ENCODE measurements at places on chromosomes 4 and X.

DNA sequence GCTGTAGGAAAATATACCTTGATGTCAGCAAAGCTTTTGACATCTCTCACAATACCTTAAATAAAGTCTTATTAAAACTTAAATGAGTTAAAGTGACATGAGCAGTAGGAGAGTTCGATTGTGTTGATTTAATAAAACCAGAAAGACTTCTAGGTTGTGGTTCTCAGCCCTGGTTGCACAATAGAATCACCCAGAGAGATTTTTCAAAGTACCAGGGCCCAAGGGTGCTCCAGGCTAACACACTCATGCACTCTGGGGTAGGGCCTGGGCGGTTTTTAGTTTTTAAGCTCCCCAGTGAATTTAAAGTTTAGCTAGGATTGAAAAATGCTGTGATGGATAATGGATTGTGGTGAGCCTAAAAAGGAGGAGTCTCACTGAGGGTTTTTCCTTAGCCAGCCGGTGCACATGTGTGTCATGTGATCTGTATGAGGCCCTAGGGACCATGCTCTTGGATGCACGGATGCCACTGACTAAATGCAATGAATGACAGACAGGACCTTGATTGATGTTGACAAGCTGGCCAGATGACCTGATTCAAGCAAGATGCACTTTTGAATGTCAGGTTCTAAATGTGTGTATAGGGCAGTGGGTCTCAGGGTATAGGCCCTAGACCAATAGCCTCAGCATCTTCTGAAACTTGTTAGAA, 185.0 kb downstream of the PTTG2 start:
- no peak for DNase-seq

DNA sequence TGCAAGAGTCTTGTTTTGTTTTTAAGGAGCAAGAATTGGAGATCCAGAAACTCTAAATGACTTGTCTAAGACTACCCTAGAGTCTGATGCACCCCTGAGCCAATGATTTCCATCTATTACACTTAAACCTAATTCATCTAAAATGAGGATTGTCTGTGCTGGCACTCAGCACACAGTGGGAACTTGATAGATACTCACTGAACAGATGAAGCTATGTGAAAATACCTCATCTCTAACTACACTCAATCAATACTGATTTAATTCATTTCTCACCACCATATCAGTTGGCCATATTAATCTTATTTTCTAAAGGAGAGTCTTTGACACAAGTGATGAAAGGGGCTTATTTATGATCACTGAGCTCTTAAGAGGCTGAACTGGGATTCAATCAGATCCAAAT, 262.1 kb downstream of the HS3ST1 start:
- DNase-seq = no peak

GRCh38 chr4:66357316-66357715, 687.0 kb upstream of the EPHA5 start:
- no peak for DNase-seq

GRCh38 chr4:172207886-172208285, 394.7 kb downstream of the GALNTL6 start:
- no peak for DNase-seq

GRCh38 chrX:49155243-49155899, 7.2 kb upstream of the MAGIX start:
- peak; percentile 13 for DNase-seq

DNA sequence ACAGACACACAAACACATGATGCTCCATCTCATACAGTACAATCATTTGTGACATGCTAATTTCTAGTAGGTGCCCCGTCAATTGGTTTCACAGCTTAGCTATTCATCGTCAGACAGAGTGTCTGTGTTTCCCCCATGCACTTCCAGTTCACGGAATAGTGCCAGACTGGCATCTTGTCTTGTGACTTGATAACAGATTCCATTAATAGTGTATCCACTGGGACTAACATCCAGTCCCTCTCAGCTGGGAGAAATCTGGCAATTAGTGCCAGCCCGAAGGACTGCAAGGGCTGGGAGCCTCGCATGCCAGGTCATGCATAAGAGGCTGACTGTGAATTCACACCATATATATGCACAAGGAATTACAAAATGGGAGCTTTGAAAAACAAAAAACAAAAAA, 20.2 kb upstream of the GATB start:
- no peak for DNase-seq

DNA sequence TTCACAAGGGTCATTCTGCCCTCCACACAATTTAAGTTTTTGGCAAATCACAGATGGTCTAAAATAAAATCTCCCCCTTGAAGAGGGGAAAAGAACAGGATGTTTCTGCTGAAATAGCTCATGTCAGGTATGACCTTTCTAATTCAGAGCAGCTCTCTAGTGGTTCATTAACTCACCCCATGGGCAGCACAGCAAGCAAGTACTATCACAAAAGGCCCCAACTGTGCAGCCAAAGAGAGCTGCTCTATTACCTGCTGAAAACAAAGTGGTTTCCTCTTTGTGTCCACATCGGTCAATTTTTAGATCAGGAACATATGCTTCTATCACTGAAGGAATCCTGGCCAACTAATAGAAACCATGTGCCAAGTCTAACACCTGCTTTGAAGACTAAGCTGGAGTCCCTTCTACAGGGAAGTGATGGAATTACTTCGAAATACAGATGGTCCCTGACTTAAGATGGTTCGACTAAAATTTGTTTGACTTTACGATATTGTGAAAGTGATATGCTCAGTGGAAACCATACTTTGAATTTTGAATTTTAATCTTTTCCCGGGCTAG, 164.3 kb downstream of the ENOX2 start:
- no peak for DNase-seq

DNA sequence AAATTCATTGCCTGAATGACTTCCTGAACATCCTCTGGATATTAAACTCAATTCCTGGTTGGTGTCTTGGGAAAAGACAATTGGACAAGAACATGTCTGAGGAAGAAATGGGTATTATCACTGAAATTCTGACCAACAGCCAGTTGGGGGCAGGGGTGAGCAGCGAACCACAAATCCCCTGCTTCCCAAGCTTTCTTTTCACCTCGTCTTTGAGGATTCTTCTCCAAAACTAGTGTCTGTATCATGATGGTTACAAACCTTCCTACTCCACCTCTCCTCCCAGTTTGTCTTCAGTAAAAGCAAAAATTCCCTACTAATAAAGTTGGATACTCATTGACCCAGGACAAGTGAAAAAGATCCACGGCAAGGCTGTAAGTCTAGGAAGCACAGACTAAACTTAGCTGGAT, 48.3 kb upstream of the WDR1 start:
- DNase-seq = no peak

DNA sequence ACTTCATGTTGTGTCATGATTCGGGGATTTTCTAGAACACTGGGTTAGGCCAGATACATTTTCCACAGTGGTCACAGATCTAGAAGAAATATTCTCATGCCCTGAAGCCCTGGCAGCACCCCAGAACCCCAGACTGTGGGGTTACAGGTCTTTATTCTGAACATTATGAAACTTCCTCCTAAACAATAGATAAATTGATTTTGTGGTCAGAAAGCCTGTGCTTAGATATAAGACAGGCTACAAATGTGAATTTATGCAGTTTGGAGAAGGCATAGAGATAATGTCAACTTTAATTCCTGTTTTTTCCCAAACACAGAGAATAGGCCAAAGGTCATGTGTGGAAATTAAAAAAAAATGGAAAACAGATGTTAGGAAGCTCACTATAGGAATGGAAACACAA, 492.9 kb downstream of the SPRY1 start:
- DNase-seq = no peak

- DNase-seq = no peak
These were observed 53.0 kb downstream of the IL13RA2 start for GRCh38 chrX:114964374-114964773.

- no peak for DNase-seq
These were observed 6.8 kb upstream of the XAGE3 start for GRCh38 chrX:52874661-52875060.

GRCh38 chr4:142567620-142568451, 278.3 kb downstream of the INPP4B start:
- no peak for DNase-seq

GRCh38 chr4:112058433-112058832, 86.8 kb upstream of the FAM241A start:
- no peak for DNase-seq

GRCh38 chr4:11548597-11549082, 119.9 kb upstream of the HS3ST1 start:
- DNase-seq = no peak

DNA sequence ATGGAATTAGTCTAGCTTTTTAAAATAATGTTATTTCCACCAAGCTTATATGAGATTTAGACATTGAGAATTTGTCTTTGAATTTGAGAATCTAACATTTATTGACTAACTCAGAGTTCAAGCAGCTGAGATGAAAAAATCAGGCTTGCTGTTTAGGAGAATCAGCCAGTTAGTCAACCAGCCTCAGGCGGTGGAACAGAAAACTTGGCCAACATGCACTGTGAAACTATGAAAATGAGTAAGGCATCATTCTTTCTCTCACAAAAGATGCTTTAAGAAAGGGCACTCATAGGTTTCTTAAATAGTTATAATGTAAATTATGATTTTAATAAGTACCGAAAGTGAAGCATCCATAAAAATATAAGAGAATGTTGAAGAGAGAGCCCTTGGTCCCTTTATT, 84.2 kb downstream of the NFKB1 start:
- no peak for DNase-seq

DNA sequence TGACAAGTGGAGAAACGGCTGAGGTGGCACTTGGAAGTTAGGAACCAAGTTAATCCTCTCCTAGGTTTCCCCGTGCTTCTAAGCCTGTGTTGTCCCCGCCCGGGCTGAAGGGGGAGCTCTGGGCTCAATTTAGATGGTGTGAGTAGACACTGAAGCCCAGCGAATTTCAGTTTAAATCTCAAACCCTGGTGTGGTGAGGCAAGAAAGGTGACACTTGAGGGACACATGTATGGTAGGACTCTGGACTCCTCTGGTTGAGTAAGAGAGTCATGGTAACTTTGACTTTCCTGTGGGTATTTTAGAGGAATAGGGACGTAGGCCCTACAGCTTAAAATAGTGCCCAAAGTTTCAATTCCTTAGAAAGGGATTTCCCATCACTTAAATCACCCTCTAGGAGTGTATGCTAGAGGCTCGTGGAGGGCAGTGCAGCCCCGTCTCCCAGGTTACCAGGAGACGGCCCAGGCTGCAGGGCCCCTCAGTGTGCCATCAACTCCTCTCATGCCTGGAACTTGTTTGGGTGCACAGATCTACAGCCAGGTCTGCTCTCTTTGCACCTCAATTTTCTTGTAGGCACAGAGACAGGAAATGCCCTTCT, 24.0 kb downstream of the HAND2 start:
- no peak for DNase-seq

DNA sequence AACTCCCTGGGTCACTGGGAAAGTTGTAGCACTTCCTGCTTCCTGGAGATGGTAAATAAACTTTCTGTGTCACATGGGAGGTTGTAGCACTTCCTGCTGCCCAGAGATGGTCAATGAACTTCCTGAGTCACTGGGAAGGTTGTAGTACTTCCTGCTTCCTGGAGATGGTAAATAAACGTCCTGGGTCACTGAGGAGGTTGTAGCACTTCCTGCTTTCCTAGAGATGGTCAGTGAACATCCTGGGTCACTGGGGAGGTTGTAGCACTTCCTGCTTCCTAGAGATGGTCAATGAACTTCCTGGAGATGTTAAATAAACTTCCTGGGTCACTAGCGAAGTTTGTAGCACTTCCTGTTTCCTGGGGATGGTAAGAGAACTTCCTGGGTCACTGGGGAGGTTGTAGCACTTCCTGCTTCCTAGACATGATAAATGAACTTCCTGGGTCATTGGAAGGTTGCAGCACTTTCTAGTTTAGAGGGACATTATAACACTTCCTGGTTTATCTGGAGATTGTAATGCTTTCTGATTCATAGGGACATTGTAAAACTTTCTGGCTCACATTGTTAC, 62.3 kb upstream of the CD99 start:
- peak; percentile 26 for DNase-seq

- DNase-seq = no peak
These were observed 36.8 kb downstream of the FABP2 start for GRCh38 chr4:119284876-119285780.

GRCh38 chr4:174201871-174202270, 81.6 kb downstream of the FBXO8 start:
- DNase-seq = no peak

- DNase-seq = no peak
These were observed 11.2 kb upstream of the KDR start for GRCh38 chr4:55136634-55137033.

GRCh38 chr4:108247387-108248049, 78.8 kb upstream of the LEF1 start:
- no peak for DNase-seq
